ENCODE measurements at places on chromosomes 1 and 21.

DNA sequence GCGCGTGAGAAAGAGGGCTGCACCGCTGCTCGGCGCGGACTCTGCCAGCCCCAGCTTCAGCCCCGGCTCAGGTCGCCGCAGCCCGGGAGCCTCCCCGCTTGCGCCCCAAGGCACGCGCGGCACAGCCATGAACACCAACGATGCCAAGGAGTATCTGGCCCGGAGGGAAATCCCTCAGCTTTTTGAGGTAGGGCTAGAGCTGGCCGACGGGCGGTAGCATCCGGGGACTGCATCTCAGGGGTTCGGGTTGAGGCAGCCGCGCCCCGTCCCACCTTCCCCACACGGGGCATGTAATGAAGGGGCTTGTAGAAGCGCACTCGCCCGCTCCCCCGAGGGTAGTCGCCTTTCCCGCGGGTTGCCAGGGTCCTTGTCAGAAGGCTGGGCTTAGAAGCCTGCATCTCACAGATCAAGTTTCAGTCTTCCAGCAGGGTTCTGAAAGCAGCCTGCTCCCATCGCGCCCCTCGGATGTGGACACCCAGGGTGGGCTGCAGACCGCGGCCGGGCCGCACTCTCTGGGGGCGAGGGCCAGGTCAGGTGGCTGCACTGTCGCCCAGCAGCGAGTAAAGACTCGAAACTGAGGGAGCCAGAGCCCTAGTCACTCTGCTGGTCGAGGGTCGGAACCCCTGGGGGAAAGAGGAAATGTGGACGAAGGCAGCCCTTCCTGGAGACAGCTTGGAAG, 507 bp downstream of the AK5 start:
- DNase-seq, result peak; percentile 53

GRCh38 chr1:45282351-45282750, 44.3 kb upstream of the HPDL start:
- no peak for DNase-seq

- no peak for DNase-seq
Measured at GRCh38 chr1:62906428-62906886, 122.5 kb downstream of the ATG4C start.

- no peak for DNase-seq
Measured at GRCh38 chr1:183653876-183654451, 848 bp upstream of the APOBEC4 start.

DNA sequence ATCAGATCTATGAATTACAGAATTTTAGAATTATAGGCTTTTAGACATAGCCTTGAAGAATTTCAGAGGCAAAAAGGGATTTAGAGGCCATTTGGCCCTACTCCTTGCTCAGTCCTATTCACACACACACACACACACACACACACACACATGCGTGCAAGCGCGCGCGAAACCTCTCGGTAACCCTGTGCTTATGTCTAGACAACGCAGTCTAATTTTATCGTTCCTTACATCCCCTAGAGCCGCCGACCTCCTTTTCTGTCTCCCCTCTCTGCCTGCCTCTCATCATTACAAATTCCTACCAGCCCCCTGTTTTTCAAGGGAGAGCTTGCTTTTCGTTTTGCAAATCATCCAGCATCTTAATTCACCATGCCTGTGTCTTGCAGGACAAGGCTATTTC, 252.1 kb downstream of the FOXD2 start:
- no peak for DNase-seq

DNA sequence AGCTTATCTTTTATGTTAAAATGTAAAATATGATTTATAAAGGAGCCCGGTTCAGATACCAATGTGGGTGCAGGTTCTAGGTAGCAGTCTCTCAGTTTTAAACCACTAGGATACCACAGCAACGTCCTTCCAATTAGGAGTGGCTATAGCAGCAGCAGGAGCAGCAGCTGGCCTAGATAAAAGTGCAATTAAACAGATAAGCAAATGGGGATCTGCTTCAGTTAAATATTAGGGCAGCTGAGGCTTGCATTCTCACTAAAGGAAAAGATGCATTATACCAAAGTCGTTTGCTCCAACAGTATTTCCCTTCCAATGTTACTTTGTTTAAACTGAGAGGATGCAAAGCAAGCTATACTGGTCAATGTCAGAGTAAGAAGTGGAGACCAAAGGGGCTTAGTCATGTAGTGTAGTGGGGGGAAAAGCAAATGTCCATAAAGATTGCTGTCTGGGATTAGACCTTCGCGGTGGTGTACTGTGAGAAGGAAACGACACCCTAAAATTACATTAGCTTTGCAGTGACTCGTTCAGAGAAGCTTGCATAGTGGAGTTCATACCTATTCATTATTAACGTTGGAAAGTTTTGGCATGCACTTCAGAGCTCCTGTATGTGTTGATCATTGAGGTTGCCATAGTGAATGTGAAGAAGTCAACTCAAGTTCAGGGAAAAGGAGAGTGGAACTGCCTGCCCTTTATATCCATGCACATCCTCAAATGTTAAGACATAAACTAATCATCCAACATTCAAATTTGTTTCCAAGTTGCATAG, 272.2 kb downstream of the VAV3 start:
- DNase-seq, result no peak

DNA sequence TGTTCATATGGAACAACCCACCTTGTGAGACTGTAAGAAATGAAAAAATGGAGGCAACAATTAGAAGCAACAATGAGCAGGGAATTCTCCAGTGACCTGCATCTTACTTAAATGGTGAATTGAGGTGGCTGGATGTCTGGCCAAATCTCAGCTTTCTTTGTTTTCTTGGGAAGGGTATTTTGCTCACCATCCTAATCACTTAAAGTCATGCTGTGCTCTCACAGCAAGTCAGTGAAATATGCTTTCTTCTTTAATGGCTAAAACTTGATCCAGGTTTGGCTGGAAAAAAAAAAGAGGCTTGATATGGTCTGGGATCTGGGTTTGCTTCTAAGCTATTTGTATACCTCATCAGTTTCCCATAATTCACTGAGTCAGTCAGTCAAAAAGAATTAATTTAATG, 124.8 kb downstream of the ESRRG start:
- DNase-seq, result no peak

DNA sequence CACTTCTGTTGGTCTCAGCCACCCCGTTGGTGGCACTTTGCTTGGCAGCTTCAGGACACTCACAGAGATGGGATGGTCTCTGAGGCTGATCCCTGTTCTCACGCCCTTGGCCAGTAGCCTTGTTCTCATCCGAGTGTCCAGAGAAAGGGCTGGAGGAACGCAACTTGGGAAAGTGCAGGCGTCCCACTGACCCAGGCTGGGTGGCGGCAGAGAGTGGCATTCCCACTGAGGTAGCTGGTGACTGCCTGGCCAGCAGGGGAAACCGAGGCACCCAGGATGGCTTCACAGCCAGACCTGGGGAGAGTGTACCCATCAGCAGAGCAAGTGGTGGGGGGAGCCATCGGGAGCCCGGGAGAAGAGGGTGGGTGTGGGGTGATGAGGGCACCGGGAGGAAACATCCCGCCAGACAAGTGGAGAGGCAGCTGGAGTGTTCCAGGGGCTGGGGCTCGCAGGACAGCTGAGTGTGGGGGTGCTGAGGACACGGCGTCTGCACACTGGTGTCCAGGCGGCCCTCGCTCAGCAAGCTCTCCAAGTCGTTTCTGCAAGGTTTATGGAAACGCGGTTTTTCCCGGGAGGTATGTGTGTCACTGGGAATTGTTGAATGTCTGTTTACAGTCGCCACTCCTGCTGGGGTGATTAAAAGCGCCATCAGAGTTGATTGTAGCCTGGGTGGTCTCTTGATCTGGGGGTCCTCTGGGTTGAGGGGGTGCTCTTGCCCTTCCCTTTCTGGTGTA, 97.8 kb downstream of the SIK1 start:
- no peak for DNase-seq

- no peak for DNase-seq
Measured at GRCh38 chr1:55575571-55576279, 360.6 kb upstream of the USP24 start.

GRCh38 chr1:25807480-25808390, 7.7 kb downstream of the SELENON start:
- DNase-seq, result no peak

- no peak for DNase-seq
Measured at GRCh38 chr1:111320066-111320879, 29.6 kb downstream of the CHIA start.

DNA sequence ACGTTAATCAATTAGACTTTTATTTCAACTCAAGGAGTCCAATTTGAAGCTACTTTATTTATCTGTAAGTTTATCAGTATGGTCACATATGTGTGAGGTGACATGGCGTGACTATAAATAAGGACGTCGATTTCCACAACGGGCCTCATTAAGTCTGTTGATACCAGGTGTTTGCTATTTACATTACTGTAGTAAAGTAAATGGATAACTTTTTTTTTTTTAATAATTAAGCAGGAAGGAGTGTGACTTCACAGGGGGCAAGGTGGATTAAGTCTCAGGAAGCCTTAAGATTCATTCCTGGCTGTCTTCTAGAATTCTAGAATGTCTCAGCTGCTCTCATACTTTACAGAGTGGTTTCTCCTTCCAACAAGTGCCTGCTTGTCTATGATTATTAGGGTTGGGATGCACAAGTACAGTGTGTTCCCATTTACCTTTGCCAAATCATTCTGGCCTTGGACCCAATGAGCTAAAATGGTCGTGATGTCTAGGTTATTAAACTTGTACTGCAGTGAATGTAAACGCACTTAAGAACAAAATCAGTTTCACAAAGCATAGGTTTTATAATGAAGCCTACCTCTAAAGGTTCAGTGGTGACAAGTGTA, 15.5 kb downstream of the MAP3K7CL start:
- no peak for DNase-seq

GRCh38 chr1:201634261-201634660, 95.3 kb downstream of the NAV1 start:
- DNase-seq, result no peak

DNA sequence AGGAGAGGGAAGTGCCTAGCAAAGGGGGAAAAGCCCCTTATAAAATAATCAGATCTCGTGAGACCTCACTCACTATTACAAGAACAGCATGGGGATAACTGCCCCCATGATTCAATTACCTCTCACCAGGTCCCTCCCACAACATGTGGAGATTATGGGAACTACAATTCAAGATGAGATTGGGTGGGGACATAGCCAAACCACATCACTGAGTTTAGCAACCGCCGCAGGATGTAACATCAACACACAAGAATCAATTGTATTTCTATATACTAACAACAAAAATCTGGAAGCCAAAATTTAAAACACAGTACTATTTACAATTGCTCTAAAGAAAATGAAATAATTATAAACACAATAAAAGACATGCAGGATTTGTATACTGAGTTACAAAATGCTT, 21.9 kb downstream of the DIRAS3 start:
- DNase-seq, result no peak

DNA sequence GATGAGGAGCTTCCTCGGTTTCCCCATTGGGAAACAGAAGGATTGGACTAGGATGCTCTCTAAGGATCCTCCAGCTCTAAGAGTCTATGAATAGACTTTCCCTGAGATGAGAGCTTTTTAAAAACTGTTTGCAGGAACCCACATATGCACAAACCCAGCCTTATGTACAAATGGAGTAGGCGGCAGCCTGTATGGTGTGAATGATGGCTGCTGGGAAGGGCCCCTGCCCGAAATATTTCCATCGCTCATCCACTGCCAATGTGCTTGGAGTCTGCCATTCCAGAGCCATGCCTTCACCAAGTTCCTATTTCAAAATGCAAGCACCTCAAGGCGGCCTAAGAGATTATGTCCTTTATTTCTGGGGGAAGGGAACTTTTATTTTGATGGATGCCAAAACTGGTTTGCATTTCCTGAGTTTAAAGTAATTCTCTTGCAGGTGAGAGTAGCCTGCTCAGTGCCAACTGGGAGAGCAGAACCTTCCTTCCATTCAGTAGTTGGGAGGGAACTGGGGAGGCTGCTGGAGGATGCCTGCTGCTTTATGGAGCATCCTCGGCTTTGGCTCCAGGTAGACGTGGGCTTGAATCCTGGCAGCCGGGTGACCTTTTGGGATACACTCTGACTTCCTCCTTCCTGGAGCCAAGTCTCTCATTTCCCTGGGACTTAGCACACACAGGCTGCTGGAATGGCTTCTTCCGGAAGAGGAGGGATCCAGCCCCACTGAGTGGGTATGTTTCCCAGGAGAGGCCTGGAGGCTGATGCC, 165.9 kb downstream of the ACTL8 start:
- DNase-seq, result no peak

DNA sequence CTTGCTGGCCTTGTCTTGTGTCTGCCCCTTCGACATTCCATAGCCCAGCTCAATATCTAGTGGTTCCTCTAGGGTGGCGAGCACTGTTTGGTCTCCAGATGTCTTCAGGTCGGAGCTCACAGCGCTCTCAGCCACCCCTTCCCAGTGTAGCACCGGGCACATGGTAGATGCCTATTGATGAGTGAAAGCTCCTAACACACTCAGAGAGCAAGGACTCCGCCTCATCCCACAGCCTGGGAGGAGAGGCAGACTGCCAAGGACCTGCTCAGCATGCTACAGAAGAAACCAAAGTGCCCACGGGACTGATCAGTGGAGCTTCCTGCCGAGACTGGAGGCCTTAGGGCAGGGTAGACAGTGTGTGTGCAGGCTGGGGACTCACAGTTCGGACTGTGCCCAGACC, 10.9 kb downstream of the PCSK9 start:
- no peak for DNase-seq

DNA sequence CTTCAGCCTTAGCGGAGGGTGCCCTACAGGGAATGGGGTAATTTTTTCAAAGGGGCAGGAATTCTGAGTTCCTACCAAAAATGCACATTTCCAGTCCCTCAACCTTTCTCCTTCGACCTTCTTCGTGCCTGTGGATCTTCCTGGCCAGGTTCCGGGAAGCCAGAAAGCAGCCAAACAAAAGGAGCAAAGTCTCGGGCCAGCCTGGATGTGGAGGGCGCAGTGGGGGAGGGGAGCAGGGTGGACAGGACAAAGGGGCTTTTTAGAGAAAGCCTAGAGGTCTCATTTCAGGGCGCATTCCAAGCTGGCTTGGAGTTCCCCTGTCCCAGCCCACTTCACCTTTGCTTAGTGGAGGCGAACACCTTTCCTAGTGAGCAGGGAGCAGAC, 2.9 kb upstream of the INAVA start:
- DNase-seq, result no peak

DNA sequence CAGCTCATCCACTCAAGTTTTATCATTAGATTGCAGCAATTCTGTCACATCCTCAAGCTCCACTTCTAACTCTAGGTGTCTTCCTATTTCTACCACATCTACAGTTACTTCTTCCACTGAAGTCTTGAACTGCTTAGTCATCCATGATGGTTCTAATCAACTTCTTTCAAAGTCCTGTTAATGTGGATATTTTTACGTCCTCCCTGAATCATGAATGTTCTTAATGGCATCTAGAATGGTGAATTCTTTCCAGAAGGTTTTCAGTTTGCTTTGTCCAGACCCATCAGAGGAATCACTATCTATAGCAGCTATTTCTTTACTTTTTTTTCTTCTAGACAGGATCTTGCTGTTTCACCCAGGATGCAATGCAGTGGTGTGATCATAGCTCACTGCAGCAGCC, 78.0 kb upstream of the RNPC3 start:
- DNase-seq, result no peak

DNA sequence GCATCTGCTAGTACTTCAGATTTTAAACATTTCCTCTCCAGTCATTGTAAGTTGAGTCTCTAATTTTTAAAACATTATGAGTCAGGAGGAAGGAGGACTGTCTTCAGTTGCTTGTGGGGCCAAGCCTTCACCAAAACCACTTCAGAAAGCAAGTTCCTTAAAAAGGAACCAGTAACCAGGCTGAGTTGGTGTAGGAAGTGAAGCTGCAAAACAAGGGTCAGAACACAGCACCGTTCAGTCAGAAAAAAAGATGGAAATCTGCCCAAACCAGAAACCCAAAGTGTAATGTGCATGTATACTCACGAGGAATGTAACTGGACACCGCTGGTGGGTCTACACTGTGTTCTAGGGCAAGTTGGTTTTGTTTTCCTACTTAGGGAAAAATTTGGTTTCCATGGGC, 402.1 kb downstream of the SETD4 start:
- DNase-seq, result no peak

- no peak for DNase-seq
Measured at GRCh38 chr1:200355801-200356200, 54.0 kb downstream of the ZNF281 start.
